Type B pancreatic cell (in vitro differentiated cells): ENCODE measurements at places on chromosomes 7 and 10.

- DNase-seq, result no peak
Observed at GRCh38 chr7:1011297-1012003, 28.5 kb downstream of the CYP2W1 start.

DNA sequence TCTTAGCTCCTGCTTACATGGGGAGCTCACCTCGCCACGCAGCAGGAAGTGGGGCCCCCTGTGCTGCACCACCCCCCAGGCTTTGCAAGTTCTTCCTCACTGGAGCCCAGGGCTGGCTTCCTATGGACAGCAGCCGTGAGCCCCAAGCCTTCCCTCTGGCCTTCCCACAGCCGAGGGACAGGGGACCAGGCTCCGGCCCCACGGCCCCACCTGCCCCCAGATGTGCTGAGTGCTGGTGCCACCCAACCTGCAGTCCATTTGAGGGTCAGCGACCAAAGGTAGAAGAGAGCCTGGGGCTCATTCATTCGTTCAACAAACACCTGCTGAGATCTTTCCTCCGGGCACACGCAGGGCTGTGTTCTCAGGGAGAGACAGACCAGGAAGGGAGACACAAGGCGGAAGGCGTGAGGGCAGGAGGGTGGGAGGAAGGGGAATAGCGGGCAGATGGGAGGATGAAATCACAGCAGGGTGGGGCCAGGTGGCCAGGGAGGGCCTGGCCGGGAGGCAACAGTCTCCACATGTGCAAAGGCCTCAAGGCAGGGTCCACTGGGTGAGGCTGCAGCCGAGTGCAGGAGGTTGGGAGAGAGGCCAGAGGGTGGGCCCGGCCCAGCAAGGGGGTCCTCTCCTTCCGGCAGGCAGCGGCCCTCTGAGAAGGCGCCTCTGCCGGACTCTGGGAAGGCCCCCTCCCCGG lies 100.1 kb downstream of the FOXL3 start:
- DNase-seq, result peak; percentile 68

DNA sequence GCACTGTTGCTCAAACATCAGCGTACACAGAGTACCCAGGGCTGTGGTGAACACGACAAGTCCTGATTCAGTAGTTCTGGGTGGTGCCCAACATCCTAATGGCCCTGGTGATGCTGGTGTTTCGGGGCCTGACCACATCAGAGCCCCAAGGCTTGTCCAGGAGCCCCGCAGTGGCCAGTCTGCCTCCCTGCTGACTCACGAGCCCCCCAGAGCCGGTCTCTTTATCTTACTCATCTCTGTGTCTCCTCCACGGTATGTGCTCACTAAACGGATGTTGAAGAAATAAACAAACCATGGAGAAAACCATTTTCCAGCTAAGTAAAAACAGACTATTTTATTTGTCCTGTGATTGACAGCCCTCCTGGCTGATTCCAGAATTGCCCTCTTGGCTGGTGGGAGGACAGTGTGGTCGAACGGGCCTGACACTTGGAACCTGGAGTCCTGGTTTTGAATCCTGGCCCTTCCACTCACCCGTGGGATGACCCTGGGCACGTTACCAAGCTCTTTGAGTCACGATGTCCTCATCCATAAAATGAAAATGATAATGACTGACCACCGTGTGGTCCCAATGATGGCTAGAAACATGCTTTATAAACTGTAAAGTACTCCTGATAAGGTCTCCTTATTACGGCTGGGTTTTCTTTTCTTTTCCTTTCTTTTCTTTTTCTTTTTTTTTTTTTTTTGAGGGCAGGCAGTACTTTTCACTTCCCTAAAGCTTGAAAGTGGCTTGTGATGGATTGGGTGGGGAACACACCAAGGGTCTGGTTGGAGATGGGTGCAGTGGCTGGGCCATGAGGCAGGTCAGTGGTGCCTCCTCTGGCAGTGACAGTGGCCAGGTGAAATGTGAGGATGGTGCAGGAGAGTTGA lies 5.7 kb downstream of the HIP1 start:
- no peak for DNase-seq

DNA sequence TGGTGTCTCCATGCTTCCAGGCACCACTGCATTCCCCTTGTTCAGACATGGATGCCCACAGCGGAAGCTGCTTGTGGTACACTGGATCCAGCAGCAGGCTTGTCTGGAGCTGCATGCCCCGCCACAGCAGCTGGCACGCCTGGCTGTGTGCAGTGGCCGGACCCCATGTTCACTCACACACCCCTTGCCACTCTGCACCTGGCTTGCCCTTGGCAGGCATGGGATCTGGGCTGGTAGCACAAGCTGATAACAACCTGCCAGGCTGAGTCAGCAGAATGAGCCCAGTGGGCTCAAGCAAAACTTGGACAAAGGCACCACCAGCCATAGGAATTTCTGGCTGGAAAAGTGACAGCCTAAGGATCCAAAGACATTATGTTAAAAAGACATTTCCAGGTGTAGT lies 91.8 kb upstream of the TMEM168 start:
- DNase-seq, result no peak

GRCh38 chr10:77531441-77532001 lies 106.1 kb downstream of the KCNMA1 start:
- no peak for DNase-seq

GRCh38 chr7:12357508-12357907 lies 46.2 kb downstream of the VWDE start:
- DNase-seq, result no peak

DNA sequence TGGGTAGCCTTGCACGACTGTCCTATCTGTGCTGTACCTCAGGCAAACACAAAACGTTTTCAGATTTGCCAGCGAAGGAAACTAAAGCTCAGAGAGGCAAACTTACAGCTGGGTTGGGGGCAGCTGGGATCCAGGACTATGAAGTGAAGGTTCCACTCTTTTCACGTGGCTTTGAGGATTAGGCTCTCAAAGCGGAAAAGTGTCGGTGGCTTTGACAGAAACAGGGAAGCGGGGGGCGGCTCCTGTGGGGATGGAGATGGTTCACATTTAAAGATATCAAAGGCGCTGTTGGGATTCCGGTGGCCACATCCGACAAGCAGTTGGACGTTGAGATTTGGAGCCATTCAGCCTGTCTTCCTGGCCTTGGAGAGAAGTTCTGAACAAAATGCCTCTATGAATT lies 958.3 kb upstream of the ZNF722 start:
- peak; percentile 44 for DNase-seq

DNA sequence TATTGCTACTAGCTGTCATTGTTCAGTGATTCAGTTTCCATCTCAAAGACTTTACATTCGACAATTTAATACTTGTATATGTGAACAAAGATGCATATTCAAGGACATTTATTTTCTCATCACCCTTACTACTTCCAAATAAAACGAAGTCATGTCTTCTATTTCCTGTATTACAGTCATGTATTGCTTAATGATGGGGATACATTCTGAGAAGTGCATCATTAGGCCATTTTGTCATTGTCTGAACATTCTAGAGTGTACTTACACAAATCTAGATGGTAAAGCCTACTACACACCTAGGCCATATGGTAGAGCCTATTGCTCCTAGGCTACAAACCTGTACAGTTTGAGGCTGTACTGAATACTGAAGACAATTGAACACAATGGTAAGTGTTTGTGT lies 6.5 kb downstream of the C10orf95 start:
- no peak for DNase-seq

- no peak for DNase-seq
Observed at GRCh38 chr7:15925608-15926007, 239.1 kb upstream of the MEOX2 start.

DNA sequence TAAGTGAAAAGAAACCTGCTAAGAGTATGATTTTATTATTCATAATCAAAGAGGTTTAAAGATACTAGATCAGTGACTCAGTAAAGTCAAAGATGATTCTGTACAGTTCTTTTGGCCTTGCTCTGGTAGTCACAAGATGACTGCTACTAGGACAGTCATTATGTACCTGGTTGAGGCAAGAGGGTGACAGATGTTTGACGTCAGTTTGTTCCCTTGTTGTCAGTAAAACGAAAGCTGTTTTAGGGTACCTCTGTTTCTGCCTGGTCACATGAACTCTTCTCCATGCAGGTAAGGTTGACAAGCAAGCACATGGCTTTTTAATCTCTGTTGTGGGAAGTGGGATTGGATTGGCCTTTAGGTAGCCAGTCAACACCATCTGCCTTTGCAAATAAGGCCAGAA lies 308.0 kb downstream of the EXOC4 start:
- no peak for DNase-seq

GRCh38 chr10:18005445-18005780 lies 53.7 kb downstream of the SLC39A12 start:
- DNase-seq, result no peak

- DNase-seq, result no peak
Observed at GRCh38 chr7:260441-261281, 29.3 kb upstream of the FOXL3 start.

DNA sequence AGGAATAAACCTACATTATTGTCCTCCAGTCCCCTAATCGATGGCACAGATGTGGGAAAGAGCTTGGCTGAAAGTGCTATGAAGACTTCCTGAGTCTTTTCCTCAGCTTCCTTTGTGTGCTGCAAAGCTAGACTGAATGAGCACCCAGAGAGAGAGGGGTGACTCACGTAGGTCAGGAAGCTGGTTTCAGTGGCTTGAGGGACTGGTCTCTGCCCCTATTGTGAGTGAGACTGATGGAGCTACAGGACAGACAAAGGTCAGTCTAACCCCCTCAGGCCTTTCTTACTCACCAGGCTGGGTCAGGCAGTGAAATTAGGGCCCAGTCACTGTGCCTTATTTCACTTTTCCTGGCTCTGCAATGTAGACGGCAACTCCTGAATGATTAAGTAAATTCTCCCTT lies 171.1 kb upstream of the GRB10 start:
- no peak for DNase-seq

GRCh38 chr10:47287805-47288204 lies 12.2 kb upstream of the GDF10 start:
- DNase-seq, result peak; percentile 39

GRCh38 chr10:43900571-43900970 lies 251.9 kb upstream of the ZNF32 start:
- DNase-seq, result no peak

DNA sequence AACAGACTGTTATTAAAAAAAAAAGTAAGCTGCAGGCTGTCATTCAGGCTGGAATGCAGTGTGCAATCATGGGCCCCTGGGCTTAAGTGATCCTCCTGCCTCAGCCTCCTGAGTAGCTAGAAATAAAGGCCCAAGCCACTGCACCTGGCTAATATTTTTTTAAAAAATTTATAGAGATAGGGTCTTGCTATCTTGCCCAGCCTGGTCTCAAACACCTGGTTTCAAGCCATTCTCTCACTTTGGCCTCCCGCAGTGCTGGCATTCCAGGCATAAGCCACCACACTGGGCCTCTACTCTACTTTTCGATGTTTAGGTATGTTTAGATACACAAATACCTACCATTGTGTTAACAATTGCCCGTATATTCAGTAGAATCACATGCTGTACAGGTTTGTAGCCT lies 270.4 kb upstream of the PRKCQ start:
- no peak for DNase-seq

GRCh38 chr10:110535958-110536891 lies 31.3 kb upstream of the SMC3 start:
- no peak for DNase-seq

- no peak for DNase-seq
Observed at GRCh38 chr7:50728184-50728583, 54.5 kb downstream of the GRB10 start.

GRCh38 chr7:95980167-95980566 lies 207.8 kb downstream of the DYNC1I1 start:
- no peak for DNase-seq

DNA sequence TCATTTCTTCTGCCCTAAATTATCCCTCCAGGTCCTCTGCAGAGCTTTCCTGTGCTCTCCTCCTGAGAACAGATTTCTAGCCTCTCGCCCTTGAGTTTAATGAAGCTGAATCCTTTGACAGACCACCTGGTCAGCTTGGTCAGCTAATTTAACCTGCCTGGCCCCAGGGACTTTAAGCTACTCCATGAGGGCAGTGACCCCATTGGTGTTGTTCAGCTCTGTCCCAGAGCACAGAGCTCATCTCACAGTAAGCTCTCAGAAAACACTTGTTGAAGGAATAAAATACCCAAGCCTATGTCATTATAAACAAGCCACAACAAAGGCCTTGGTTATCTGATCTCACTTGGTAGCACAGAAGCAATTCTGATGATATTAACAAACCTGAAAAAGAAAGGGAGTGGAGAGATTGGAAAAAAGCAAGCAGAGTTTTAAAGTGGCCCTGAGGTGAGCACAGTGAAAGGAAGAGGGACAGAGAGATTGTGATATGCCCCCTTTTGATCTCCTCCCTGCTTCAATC lies 24.4 kb downstream of the SLC26A4 start:
- no peak for DNase-seq

GRCh38 chr10:109778993-109779392 lies 144.3 kb downstream of the XPNPEP1 start:
- DNase-seq, result no peak

DNA sequence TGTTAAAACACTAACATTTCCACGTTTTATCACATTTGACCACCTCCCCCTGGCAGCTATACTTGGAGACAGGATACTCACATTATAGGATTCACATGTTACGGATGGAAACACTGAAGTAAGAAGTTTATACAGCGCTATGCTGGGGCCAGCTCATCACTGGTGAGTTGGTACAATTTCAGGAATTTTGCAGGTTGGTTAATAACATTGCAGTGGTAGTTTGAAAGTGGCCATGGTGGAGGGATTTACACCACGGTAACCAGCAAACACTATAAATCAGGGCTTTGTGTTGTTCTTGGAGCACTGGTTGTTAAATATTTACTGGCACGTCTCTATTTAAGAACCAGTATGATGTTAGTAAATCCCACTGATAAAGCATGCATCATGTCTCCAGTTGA lies 174.0 kb downstream of the GFRA1 start:
- DNase-seq, result no peak

GRCh38 chr10:103197174-103197573 lies 4.1 kb upstream of the NT5C2 start:
- DNase-seq, result no peak

DNA sequence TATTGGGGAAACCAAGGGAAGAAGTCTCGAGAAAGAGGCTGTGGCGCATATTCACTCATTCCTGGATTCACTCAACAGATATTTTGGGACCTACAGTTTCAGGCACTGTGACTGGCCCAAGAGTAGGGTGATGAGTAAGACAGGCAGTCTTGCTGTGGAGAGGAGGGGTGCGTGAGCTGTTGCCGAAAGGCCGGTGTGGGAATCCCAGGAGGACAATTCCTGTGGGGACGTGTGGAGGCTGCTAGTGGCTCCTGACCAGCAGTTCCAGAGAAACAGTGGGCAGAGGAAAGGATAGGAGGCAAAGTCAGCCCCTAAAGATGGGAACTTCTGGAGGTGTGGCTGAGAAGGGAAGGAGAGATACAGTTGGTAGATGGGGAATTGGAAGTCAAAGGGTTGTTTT lies 59.3 kb upstream of the GRB10 start:
- no peak for DNase-seq

DNA sequence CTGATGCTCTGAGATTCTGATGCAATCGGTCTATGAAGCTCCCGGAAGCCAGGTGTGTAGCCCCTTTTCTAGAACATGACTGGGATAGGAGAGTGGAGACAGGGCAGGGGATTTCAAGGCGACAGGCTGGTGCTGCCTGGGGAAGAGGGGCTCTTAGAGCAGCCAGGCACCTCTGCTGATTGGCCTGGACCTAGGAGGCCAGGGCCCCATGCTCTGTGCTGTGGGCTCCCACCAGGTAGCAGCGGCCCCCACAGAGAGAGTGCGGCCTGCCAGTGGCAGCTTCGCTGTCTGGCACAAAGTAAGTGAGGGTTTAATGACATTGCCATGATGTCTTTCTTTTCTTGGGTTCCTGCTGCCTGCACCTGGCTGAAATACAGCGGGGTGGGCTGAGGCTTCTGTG lies 99.4 kb upstream of the PODXL start:
- no peak for DNase-seq

GRCh38 chr10:121240556-121240955 lies 357.7 kb downstream of the FGFR2 start:
- no peak for DNase-seq
